Osteocyte (in vitro differentiated cells): ENCODE measurements at places on chromosomes 2 and 18. TPM values are rescaled to one million over a fixed set of nuclear protein-coding genes. Genes with fewer than 3 reads are reported as not detected.
A peak's percentile ranks its signal among the peaks of the same experiment; 100 is the strongest.

SERPINB11 gene
- not detected in 2 replicates for total RNA-seq

SPIRE1 gene
- total RNA-seq: 47.0 and 53.6 TPM in 2 replicates

GRCh38 chr2:86081724-86082123, 24.0 kb downstream of the POLR1A start:
- no peaks in the 10 kb centered on the region for H3K27me3 ChIP-seq
- no peak overlapping the region for H3K4me3 ChIP-seq
- no peak overlapping the region for H3K27ac ChIP-seq
- DNase-seq: no peak

DNA sequence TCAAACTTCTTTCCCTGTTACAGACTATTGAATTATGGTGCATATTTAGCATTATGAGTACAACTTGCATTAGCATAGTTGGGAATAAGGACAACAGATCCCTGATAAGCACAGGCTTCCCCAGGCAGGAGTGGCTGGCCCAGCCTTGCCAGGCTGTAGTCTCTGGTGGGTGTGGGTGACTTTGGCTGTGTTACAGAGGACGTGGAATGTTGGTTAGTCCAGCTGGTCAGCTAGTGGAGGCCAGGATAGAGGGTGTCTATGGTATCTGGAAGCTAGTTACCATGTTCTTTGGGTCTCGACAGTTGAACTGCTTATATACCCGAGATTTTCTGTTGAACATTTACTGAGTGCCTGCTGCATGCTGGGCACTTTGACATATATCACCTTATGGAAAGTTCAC, 4.7 kb downstream of the SH3RF3 start:
- peak overlapping the region; percentile 99 for H3K4me3 ChIP-seq
- H3K4me1 ChIP-seq: peaks cover 78% of the 10 kb centered on the region
- DNase-seq: peak; percentile 65
- peaks cover 10% of the 10 kb centered on the region for H3K36me3 ChIP-seq

- no peak overlapping the region for H3K4me3 ChIP-seq
- H3K4me1 ChIP-seq: no peaks in the 10 kb centered on the region
These were observed 226.6 kb downstream of the MEIS1 start for GRCh38 chr2:66661253-66662173.

DNA sequence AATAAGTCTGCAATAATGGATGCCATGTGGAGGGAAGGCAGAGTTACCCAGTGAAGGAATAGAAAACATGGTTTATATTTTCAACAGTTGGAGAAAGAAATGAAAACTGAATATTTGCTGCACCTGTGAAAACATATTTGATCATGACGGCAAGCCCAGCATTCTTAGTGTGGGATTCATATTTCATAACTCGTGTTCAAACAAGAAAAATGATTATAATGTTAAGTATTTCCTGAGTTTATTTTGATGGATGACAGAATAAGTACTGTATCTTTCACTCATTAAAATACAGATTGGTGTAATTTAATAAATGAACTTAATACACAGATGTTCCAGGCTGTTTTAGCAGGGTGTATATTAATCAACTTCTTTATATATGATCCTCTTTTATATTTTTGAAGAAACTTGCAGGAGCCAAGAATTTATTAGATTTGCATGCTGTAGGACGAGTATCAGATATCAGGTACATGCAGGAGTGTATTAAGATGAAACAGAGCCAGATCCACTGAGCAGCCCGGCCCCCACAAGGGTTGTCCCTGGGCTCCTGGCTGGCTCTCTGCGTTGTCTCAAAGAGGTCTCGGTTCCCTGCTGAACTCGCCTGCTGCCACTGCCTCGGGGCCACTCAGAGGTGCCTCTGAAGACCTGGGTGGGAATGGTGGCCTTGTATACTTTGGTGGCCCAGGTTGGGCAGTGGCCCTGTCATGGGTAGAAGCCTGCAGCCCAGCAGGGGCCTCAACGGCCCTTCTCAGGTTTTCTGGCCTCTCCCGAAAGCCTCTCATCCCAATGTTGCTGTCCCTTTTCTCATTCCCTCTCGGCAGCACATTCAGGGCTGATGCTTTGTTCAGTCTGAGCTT, 95.0 kb upstream of the LDAH start:
- peaks cover 46% of the 10 kb centered on the region for H3K4me1 ChIP-seq
- no peak overlapping the region for H3K4me3 ChIP-seq
- H3K27ac ChIP-seq: peak overlapping the region; percentile 87
- H3K36me3 ChIP-seq: no peaks in the 10 kb centered on the region
- DNase-seq: peak; percentile 83

- peaks cover 48% of the 10 kb centered on the region for H3K36me3 ChIP-seq
- H3K27ac ChIP-seq: no peak overlapping the region
- H3K4me3 ChIP-seq: no peak overlapping the region
- no peak for DNase-seq
These were observed 20.9 kb downstream of the STRADB start for GRCh38 chr2:201472411-201472810.

DNA sequence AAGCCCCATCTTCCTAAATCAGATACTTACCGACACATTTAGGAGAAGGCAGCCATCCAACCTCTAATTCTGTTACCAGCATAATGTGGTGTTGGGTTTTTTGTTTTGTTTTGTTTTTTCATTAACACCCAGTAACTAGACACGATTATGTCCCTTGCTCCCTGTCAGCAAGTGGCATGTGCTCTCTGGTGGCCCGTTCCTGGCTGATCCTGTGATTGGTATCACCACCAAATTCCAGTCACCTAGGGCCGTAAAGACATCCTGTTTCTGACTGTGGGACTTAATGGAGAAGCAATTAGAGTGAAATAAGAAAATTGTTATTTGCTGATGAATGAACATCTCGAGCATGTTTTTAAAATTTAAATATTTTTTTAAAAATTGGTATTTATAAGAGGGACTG, 5.9 kb upstream of the DLX1 start:
- H3K4me3 ChIP-seq: no peak overlapping the region
- peaks cover 31% of the 10 kb centered on the region for H3K4me1 ChIP-seq
- no peak for DNase-seq
- H3K36me3 ChIP-seq: peaks cover 4% of the 10 kb centered on the region
- H3K27me3 ChIP-seq: no peaks in the 10 kb centered on the region

DNA sequence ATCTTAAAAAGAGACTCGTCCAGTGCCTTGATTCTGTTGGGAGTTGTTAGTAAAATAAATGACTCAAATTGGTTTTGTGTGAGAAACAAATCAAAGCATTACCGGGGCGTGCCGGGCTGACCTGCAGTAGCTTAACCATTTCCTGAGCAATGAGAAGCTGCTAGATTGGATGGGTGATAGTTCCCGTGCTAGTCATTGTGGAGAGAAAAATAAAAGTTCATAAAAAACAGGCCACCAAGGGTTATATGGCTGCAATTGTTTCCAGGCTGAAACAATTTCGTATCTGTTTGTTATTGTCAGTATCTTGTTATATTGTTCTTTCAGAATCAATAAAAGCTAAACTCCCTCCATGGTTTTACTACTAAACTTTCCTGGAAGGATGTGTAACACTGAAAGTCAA, 314.4 kb downstream of the MTX2 start:
- no peak overlapping the region for H3K27ac ChIP-seq
- H3K27me3 ChIP-seq: peaks cover 32% of the 10 kb centered on the region
- H3K4me3 ChIP-seq: no peak overlapping the region
- H3K4me1 ChIP-seq: peaks cover 10% of the 10 kb centered on the region
- H3K36me3 ChIP-seq: no peaks in the 10 kb centered on the region
- no peak for DNase-seq

DNA sequence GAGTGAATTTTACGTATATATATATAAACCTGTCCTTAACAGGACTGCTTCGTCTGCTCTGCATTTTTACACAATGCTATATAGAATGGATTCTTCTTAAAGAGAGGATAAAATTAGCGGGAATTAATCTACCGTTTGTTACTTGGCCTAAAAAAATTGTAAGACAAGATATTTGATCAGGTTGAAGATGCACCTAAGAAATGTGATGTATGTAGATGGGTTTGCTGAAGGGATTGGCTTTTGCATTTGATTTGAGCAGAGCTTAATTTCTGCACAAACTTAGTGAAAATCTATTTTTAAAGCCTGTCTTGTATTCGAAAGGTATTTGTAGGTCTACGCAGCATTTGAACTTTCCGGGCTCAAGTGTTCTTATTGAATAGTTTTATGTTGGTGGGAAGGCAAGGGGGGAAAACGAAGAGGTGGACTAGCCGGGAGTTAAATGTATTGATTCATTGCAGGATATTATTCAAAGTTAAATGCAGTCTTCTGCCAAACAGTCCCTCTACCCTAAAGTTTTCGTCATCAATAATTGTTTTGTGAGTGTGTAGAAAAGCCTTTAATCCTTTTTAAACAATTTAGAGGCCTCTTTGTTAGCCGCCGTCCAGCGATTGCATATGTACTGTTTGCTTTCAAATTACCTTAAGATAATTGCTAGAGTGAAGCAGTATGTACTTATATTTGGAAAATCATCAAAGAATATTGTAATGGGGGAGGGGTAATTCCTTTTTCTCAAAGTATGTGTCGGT, 1.2 kb downstream of the PPP1CB start:
- no peak for DNase-seq
- H3K36me3 ChIP-seq: no peaks in the 10 kb centered on the region
- peak overlapping the region; percentile 88 for H3K4me3 ChIP-seq
- peaks cover 51% of the 10 kb centered on the region for H3K4me1 ChIP-seq
- H3K27me3 ChIP-seq: no peaks in the 10 kb centered on the region

GRCh38 chr2:2845806-2846315, 514.8 kb upstream of the MYT1L start:
- DNase-seq: no peak
- no peak overlapping the region for H3K27ac ChIP-seq
- H3K27me3 ChIP-seq: no peaks in the 10 kb centered on the region

- H3K4me1 ChIP-seq: peaks cover 30% of the 10 kb centered on the region
- H3K27ac ChIP-seq: peak overlapping the region; percentile 92
- no peak for DNase-seq
- H3K27me3 ChIP-seq: no peaks in the 10 kb centered on the region
- peaks cover 2% of the 10 kb centered on the region for H3K36me3 ChIP-seq
These were observed 570.1 kb upstream of the SYT4 start for GRCh38 chr18:43847164-43848091.

- peaks cover 53% of the 10 kb centered on the region for H3K27me3 ChIP-seq
- H3K27ac ChIP-seq: no peak overlapping the region
- no peak for DNase-seq
- no peaks in the 10 kb centered on the region for H3K4me1 ChIP-seq
These were observed 7.8 kb upstream of the OR6B3 start for GRCh38 chr2:240060977-240061591.
